ENCODE measurements at places on chromosomes 2 and 18.

GRCh38 chr18:7809455-7809854 is 242.3 kb downstream of the PTPRM start:
- DNase-seq, result no peak

- no peak for DNase-seq
Measured at GRCh38 chr2:29747786-29748470, 173.5 kb downstream of the ALK start.

DNA sequence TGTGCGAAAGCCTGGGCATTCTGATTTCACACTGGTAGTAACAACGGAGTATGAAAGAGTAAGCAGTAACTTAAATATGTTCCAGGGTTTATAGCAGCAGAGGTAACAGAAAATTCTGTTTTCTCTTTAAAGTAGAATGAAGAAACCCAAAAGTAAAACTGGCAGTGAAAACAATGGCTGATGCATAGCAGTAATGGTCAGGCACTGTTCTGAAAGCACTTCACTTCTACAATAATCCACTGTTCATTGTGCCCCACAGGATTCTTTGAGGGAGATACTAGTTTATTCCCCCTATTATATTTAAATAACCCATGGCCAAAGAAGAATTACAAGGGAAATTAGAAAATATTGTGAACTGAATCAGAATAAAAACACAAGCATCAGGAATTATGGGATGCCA is 9.3 kb upstream of the DNAJC10 start:
- DNase-seq, result no peak

DNA sequence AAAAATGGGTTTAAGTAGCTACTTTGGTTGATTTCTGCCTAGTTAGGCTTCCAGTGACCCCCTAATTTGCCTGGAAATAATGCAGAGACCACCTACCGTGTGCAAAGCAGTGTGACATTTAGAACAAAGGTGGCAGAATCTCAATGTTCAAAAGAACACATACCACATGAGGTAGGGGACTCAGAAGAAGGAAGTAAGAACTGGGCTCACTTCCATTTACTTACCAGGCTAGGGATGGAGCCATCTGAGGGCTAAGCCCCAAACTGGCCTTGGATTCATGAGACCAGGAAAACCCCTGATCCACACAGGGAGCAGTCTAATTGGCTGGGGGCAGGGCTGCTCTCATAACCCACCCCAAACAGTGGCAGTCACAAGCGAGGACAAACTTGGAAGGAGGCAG is 190.7 kb downstream of the NCKAP5 start:
- DNase-seq, result no peak

DNA sequence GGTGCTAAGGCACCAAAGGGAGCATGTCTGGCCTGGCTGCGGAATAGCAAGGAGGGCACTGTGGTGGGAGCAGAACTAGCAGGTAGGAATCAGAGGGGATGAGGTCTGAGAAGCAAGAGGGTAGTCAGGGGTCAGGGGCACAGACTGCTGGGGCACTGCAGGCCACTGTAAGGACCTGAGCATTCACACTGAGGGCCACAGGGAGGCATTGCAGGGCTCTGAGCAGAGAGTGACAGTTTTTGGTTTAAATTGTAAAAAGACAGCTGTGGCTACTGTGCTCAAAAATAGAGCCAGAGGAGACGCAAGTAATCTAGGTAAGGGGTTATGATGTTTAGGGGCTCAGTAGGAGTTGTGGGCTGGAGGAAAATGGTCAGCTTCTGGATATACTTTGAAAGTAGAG is 41.5 kb downstream of the ARHGAP25 start:
- peak; percentile 48 for DNase-seq

Measured in dermis blood vessel endothelial cell (primary cell).